HFFc6 (cell line): ENCODE measurements at places on chromosomes 1 and 21. TPM values are rescaled to one million over a fixed set of nuclear protein-coding genes. Genes with fewer than 3 reads are reported as not detected.
A peak's percentile ranks its signal among the peaks of the same experiment; 100 is the strongest.

The FAM72A gene
- total RNA-seq: 7.6 and 7.7 TPM in 2 replicates

DNA sequence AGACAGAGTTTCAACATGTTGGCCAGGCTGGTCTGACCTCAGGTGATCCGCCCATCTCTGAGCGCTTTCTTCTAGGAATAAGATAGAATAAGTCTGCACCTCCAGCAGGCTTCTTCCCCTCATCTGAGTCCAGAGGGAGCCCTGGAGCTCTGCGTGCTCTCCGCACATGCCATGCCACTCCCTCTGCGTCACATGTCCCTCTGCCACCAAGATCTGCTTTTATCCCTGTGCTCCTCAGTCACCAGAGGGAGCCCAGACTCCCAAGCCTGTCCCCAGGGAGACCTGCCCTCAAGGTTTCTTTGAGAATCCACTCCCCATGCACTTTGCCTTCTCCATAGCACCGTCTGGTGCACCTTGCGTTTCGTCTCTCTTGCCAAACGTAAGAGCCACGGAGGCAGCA is 213.0 kb downstream of the CAMTA1 start:
- DNase-seq: peak; percentile 9

GRCh38 chr1:230705289-230706019 is 8.5 kb downstream of the AGT start:
- no peak for DNase-seq

The FALEC gene
- 0.82 TPM in 1 of 3 replicates, not detected in the others for total RNA-seq

GRCh38 chr1:206633708-206634121 is 1.6 kb upstream of the DYRK3 start:
- peak; percentile 81 for DNase-seq

DNA sequence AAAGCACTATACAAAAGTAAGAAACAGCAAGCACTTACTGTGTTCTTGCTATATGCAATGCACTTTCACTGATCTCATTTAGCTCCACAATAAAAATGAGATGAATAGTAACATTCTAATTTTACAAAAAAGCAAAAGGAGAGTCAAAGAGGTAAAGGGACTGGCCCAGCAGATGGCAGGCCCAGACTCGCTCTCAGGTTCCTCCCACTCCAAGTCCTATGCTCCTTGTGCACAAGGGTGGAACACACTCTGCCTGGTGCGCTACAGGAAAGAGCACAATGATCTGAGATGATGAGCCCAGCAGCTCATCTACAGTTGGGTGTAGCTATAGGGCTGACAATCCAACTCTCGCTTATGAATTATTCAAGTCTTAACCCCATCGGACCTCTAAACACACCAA is 94.1 kb upstream of the LYST start:
- DNase-seq: no peak

The CAPZA1 gene
- 239 to 284 TPM (median 269 TPM) in 3 replicates for total RNA-seq

DNA sequence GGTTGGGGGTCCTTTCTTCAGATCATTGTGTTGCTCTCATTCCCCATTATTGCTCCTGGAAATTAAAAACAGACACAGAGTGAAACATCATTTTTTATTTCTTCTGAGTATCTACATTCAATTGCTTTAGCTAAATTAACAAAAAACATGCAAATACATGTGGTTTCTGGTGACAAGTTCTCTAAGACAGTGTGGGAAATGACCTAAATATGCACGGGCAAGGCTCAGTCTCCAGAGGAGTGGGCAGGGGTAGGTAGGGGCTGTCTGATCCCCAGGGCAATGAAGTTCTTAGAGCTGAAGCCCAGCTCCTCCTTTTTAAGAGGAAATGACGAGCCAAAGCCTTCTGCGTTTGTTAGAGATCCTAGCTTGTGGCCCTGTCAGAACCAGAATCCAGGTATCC is 4.5 kb downstream of the LEFTY2 start:
- no peak for DNase-seq

DNA sequence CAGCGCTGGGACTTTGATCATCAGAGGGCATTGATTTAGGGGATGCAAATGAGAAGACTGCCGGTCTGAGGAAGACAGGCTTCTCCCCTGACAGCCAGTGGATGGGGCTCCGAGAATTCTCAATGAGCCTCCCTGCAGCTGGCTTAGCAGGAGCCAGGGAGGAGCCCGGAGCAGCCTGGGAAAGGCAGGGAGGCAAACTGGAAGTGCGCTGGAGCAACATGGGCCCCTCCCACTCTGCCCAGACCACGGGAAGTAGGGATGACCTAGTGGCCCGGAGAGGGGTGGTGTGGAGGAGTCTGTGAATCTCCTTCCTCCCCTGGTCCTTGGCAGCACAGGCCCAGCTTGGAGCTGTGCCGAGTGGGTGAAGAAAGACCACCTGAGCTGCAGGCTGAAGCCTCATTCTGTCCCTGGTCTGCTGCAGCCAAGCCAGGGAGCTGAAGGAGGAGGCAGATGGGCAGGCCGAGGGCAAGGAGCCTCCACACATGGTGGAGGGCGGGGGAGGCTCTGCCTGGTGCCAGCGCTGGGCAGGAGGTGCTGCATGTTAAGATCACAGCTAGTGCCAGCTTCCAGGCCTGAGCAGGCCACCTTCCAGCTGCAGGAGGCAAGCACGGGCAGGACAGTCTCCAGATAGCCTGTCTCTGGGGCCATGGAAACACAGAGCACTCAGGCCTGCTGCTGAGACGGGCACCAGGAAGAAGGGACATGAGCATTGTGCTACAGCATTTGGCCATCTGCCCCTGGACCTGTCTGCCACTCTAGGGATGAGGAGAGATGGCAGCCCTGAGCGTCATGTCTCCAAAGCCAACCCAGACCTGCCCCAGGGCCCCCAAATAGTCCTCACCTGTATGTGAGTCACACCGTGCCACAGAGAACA is 12.2 kb upstream of the CLSTN1 start:
- no peak for DNase-seq

The MSH4 gene
- total RNA-seq: 0.08 to 0.13 TPM (median 0.11 TPM) in 3 replicates

The ETV3L gene
- not detected in 3 replicates for total RNA-seq

The GADD45A gene
- 80.5 to 97.8 TPM (median 93.6 TPM) in 3 replicates for total RNA-seq

- DNase-seq: no peak
Observed at GRCh38 chr1:952603-953002, 6.5 kb downstream of the NOC2L start.

DNA sequence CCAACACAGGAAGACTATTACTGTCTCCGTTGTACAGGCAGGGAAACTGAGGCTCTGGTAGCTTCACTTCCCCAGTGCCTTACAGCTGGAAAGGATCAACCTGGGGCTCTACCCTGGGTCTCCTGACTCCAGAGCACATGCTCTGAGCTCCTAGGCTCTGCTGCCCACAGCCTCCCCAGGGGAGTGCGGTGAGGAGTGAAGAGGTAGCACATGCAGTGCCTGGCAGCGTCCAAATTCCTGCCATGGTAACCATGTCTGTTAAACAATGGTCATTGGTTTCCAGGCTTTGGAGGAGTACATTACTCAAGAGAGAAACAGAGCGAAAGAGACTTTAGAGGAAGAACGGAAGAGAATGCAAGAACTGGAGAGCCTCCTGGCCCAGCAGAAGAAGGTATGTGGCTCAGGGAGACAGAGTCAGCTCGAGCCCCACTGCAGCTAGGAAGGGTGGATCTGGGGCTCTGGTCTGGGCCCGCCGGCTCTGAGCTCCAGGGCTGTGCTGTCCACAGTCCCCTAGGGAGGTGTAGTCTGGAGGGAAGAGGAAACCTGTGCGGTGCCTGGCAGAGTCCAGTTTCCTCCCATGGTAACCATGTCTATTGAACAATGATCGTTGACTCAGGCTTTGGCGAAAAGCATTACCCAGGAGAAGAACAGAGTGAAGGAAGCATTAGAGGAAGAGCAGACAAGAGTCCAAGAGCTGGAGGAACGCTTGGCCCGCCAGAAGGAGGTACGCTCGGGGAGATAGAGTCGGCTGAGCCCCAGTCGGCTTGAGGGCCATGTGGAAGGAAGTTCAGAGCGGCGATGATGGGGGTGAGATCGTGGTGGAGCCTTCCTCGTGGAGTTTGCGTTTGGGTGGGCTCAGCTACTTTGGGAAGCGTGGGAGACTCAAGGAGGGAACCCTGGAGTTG is 64.6 kb upstream of the EFHD2 start:
- DNase-seq: no peak

The ATP5PB gene
- 253 and 254 TPM in 2 replicates for total RNA-seq

DNA sequence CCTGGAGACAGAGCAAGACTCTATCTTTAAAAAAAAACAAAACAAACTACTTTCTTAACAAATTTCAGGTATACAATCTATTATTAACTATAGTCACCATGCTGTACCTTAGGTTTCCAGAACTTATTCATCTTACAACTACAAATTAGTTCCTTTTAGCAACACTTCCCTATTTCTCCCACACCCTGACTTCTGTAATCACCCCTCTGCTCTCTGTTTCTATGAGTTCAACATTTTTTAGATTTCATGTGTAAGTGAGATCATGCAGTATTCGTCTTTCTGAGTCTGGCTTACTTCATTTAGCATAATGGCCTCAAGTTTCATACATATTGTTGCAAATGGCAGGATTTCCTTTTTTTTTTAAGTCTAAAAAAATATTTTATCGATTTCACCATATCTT is 77.9 kb upstream of the LPGAT1 start:
- DNase-seq: no peak

The IVL gene
- not detected in 3 replicates for total RNA-seq
